NCI-H1417 treated with DMSO at 0.1 percent for 48 hours (cell line): ENCODE measurements at places on chromosomes 6 and 20.

GRCh38 chr20:2296524-2297356, 939 bp downstream of the TGM3 start:
- DNase-seq: peak; percentile 56

- no peak for DNase-seq
Measured at GRCh38 chr6:133017581-133017980, 203.2 kb downstream of the RPS12 start.

DNA sequence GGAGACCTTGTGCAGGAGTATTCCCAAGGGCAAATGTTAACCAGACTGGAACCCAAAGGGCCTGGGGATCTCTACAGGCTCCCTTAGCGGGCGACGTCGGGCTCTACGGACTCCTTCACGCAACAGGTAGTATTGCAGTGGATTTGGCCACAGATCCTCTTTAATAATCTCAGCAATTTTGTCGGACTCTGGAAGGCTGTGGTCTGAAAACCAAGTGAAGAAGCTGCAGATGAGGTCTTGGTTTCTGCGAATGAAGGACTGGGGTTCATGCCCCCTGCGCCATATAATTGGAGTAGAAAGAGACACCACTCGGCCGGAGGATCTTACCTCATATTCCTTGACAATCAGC, 1.3 kb downstream of the TSPYL1 start:
- no peak for DNase-seq

- no peak for DNase-seq
Measured at GRCh38 chr20:53967527-53967926, 102.9 kb downstream of the BCAS1 start.

- DNase-seq: no peak
Measured at GRCh38 chr20:45935416-45936046, 1.0 kb downstream of the PCIF1 start.

GRCh38 chr6:9507136-9507895, 907.6 kb downstream of the TFAP2A start:
- no peak for DNase-seq

DNA sequence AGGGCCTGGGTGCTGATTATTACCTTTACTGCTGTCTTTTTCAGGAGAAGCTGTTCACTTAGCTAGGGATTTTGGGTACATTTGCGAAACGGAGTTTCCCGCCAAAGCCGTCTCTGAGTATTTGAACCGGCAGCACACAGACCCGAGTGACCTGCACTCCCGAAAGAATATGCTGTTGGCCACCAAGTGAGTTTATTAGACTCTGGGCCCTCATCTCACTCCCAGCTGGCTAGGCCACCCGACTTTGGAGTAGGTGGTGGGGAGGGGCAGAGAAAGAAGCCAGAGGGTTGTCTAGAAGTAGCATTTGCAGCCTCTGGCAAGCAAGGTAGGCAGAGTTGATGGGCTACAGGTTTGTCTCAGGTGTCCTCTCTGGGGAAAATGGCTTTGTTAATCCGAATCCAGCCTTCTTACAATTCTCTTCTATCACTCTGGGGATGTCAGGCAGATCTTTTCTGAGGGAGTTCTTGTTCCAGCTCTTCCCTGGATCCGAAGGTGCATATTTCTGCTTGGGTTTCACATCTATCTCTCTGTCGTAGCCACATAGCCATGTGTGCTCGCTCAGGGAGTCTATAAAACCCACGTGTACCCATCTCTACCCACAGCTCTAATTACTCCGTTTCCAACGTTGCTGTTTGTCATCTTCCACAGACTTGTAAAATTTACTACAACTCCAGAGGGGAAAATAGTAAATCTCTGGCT, 21.6 kb downstream of the TFAP2B start:
- DNase-seq: no peak

GRCh38 chr6:136408204-136408603, 118.6 kb upstream of the BCLAF1 start:
- no peak for DNase-seq

- DNase-seq: no peak
Measured at GRCh38 chr6:1770435-1770843, 160.7 kb downstream of the FOXC1 start.

DNA sequence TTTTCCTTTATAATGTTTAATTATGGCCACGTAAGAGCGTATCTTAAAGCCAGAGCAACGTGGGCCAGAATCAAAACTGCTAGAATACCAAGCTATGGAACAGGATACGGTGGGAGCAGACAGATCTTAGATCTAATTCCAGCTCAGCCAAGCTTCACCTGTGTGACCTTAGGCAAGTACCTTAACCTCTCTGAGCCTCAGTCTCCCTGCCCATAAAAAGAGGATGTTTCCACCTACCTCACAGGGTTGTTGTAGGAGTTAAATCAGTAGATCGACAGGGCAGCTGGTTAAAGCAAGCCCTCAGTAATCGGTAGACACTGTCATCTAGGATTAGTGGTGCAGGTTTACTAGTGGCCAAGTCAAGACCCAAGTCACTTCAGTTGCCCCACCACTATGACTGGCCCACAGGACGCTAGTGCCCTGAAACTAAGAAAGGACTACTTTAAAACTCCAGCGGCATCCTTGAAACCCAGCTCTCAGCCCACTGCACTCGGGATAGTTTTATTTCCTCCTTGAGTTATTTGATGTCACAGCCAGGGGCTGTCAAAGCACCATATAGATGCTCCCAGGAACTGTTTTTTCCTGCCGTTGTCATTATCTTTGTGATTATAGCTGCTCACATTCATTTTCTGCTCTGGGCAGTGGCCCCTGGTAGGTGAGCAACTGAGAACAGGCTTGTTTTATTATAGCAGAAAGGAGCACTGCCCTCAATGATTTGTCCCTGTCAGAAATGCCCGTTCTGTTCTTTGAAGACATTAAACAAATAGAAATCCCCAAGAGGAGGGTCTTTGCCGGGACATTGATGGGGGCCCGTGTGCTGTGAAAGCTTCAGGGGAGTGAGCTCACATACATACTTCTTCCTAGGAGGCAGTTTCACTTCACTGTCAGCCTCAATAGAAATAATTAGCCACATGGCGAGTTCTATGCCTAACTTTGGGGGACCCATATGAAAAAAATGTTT, 63.1 kb downstream of the ISM1 start:
- no peak for DNase-seq

GRCh38 chr6:108640104-108640503, 79.4 kb downstream of the FOXO3 start:
- no peak for DNase-seq

GRCh38 chr6:72084992-72085569, 198.7 kb downstream of the RIMS1 start:
- DNase-seq: no peak

DNA sequence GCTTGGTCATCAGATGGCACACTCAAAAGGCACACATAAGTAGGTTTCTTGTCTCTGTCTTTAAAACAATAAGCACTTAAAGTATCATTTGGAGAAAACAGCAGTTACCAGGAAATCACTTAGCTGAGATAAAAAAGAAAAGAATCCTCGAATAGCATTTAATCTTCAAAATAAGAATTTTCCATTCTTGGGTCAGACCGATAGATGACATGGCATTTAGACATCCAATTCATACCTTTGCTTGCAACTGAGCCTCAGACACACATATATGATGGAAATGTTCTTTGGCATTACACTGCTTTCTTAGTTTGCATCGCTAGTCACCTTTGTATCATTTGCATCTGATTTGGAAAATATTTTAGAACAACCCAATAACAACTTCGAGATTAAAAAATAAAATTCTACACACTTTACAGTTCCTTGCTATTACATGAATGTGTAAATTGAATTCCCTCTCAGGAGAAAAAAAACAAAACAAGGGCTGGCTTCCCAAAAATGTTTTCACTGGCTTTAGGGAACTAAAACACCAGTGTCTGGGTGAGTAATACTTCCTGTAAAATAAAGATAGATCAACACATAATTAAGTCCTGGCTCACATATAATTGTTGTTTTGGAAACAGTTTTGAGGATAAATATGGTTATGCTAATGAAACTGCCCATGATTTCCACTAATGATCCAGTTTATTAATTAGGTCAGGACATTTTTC, 1.3 kb upstream of the RNF217 start:
- DNase-seq: no peak

GRCh38 chr6:87200469-87201175, 45.3 kb downstream of the ZNF292 start:
- no peak for DNase-seq

- no peak for DNase-seq
Measured at GRCh38 chr6:135798751-135799515, 52.6 kb upstream of the PDE7B start.

DNA sequence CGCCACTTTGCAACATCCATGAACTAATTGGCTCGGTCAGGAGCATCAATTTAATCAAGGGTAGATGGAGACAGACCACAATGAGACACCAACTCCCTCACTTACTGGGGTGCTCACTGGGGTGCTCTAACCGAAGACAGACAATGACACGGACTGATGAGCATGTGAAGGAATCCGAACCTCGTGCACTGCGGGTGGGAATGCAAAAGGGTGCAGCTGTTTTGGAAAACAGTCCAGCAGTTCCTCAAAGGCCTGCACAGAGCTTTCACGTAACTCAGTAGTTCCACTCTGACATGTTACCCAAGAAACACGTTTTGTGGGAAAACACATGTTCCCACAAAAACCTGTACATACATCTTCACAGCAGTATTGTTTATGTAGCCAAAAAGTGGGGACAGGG, 26.8 kb downstream of the ANKRD60 start:
- no peak for DNase-seq

DNA sequence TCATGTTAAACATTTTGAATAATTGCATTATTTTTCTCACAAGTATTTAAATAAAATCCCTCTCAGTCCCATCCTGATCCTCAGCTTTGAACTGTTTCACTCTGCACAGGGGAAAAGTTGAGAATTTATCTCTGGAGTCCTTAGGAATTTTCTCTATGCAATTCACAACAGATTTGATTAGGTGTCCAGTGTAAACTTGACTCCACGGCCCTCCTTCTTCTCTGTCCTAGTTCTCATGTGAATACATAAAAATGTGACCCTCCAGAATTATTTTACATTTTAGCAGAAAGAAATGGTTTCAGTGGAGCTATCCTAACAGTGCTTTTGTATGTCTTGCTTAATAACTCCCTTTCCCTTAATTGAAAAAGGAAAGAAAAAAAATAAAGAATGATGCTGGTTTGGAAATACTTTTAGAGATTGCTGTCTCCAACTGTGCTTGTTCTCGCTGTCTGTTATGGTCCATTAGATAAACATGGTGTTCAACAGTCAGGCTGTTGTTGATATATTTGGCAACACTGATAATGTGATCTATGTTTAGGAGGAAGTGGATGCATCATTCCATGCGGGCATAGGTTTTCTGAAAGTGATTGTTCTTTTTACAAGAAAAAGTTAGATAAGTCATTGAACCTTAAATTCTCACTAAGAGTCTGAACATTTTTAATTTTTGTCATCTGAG, 599.4 kb upstream of the CITED2 start:
- no peak for DNase-seq

- no peak for DNase-seq
Measured at GRCh38 chr6:32459781-32460424, 20.2 kb downstream of the HLA-DRA start.
